ENCODE measurements at places on chromosomes 2 and 18. TPM values are rescaled to one million over a fixed set of nuclear protein-coding genes. Genes with fewer than 3 reads are reported as not detected.

- peak; percentile 83 for DNase-seq
Observed at GRCh38 chr2:70686577-70687460, 81.2 kb downstream of the ADD2 start.

ARHGAP15 gene
- total RNA-seq: not detected

DNA sequence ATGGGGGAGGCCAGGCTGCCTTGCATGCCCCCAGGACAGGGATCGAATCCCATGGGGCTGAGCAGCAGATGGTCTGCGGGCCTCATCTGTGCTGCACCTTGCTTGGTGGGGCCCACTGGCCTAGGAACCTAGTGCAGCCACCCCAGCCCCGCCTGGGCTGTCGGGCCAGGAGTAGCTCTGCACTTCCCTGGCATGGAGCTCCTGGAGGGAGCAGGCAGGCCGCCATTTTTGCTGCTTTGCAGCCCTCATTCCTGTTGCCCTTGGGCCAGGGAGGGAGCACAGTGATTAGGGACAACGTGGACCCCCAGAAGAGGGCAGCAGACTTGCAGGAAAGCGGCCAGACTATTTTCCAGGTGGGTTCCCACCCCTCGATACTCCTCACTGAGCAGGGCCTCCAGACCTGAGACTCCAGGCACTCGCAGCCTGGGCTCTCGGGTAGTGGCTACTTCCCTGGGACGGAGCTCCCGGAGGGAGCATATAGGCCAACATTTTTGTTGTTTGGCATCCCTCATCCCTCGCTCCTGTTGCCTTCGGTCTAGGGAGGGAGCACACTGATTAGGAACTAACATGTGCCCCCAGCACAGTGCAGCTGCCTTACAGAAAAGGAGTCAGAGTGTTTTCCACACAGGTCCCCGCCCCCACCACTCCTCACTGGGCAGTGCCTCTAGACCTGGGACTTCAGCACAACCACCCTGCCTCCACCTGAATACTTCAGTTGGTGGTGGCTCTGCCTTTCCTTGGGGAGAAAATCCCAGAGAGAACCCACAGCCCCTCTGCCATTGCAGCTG, 99.5 kb downstream of the MAIP1 start:
- no peak for DNase-seq

SLC20A1 gene
- total RNA-seq: 81.9 TPM

DSC1 gene
- total RNA-seq: not detected

ALPP gene
- 6.2 TPM for total RNA-seq

GRCh38 chr2:42659609-42660008, 91.2 kb downstream of the MTA3 start:
- peak; percentile 14 for DNase-seq

- peak; percentile 36 for DNase-seq
Observed at GRCh38 chr2:142100970-142101369, 29.8 kb downstream of the LRP1B start.

YES1 gene
- 81.9 TPM for total RNA-seq

CNGA3 gene
- not detected for total RNA-seq

STRN gene
- total RNA-seq: 3.8 TPM

SERPINB2 gene
- not detected for total RNA-seq

DNA sequence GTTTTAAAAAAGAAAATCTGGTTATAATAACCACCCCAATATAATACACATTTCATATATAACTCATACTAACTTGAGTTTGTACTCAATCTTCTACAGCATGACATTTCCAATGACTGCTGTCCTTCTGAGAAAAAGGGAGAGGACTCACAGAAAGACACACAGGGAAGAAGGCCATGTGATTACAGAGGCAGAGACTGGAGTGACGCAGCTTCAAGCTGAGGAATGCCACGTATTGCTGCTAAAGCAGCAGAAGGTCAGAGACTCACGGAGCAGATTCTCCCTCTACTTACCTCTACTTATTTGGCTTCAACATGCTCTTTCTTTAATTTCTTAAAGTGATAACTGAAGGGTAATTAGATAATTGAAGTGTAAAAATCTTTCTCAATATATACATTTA, 753.5 kb upstream of the PKDCC start:
- DNase-seq: no peak

GRCh38 chr2:187462839-187463238, 14.8 kb upstream of the CALCRL start:
- DNase-seq: no peak

DNA sequence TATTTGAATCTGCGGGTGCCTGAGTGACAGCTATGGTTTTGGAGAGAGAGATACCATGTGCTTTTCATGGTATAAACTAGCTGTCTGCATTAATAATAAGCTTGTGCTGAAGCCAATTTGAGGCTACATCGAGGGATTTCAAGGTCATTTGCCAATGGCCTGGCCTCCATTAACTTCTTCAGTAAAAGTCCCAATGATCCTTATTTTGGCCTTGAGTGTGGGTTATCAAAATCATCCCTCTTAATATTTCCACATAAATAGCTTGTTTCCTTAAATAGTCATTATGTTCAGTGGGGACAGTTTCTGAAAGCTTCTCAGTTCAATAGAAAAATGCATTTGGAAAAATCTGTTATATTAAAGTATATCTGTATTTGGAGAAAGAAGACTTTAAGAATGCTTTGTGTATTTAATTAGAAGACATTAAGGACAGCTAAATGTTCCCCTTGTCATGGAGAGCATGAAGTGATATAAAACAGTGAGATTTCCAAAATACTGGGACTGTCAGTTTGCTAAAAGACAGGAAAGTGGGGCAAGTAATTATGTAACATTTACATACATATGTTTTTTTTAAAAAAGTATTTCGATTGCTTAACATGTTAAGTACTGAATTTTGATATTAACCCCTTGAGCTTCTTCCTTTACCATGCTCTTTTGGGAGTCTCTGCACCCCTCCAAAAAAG, 355.5 kb upstream of the ZEB2 start:
- no peak for DNase-seq

AGFG1 gene
- total RNA-seq: 37.8 TPM

M1AP gene
- total RNA-seq: not detected

DNA sequence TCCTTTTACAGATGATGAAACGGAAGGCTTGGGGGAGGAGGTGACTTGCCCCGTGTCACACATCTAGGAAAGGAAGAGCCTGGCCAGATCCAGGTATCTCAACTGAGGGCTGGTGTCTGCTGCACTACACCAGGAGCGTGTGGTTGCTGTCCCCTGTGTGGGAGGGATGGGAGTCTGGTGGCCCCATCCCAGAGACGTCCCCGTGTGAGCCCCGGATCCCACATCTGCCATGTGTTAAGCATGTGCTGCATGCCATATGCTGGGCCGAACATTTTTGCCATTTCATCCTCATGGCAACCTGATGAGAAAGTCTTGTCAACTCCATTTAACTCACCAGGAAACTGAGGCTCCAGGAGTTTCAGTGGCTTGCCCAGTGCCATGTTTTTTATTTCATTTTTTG, 4.2 kb downstream of the GAREM2 start:
- DNase-seq: no peak

DNA sequence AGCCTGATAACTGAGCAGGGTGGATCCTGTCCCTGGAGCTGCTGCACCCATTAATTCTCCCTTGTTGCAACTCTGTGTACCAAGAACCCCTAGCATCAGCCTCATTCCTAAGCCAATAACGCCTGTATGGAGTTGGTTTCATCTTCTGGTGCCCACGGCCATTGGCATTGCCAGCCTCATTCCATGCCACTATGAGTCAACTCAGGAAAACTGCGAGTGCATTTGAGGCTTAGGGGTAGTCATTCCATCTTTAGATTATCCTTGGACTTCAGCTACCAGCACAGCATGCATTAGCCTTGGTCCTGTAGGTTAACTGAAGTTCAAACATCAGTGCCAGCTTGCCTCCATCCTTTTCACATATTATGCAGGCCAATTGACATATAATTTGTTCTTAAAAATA, 1.4 kb upstream of the TRIM54 start:
- DNase-seq: no peak

SPR gene
- total RNA-seq: 55.9 TPM

DNA sequence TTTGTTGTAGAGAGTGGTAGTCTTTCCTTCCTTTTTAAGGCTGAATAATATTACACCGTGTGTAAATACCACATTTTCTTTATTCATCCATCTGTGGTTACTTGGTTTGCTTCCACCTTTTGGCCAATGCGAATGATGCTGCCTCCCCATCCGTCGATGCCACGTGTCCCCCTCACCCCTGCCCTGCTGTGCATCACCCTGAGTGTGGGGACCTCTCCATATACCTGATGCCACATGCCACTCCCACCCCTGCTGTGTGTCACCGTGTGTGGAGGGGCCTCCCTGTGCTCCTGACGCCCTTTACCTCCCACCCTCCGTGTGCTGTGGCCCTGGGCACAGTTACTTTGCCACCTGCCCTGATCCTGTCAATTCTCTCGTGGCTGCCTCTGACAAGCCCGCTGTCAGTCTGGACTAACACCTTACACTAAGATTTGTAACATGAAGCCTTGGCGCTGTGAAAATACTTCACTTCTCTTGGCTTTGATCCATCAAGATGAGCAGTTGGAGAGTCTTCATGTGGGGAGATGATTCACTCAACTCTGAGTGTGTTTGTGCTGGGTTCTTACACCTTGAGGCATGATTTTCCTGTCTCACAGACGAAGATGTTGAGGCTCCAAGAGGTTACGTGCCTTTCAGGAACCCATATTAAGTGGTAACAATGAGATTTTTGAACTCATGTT, 234.0 kb downstream of the ZNF407 start:
- no peak for DNase-seq

GRCh38 chr2:58925676-58926081, 684.6 kb upstream of the FANCL start:
- peak; percentile 23 for DNase-seq

DNA sequence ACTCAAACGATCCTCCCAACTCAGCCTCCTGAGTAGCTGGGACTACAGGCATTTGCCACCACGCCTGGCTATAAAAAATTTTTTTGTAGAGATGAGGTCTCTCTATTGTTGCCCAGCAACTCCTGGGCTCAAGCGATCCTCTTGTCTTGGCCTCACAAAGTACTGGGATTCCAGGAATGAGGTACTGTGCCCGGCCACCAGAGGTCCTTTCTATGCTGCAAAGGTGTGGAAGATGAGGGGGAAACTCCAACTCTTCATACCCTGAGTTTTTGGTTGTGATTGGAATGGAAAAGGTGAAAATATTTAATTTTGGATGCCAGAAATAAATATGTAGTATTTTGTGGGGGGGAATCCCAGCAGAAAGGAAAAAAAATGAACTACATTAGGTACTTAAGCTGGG, 36.0 kb downstream of the MRPL33 start:
- DNase-seq: peak; percentile 17

Measured in G401 (cell line).